Natural killer cell treated with Interleukin-12 subunit alpha and Interleukin-12 subunit beta and Interleukin-15 and Interleukin-18, amount 100 ng/mL, for 72 hours (primary cell): ENCODE measurements at places on chromosomes 1 and 21. TPM values are rescaled to one million over a fixed set of nuclear protein-coding genes. Genes with fewer than 3 reads are reported as not detected.

- no peaks in the 10 kb centered on the region for H3K4me1 ChIP-seq
- peaks cover 15% of the 10 kb centered on the region for H3K27me3 ChIP-seq
- DNase-seq, result no peak
- H3K36me3 ChIP-seq, result no peaks in the 10 kb centered on the region
- no peak overlapping the region for H3K4me3 ChIP-seq
- no peak overlapping the region for H3K27ac ChIP-seq
These were observed 8.6 kb upstream of the EDN2 start for GRCh38 chr1:41493117-41493536.

Gene TMPRSS3
- total RNA-seq, result 0.19 TPM

DNA sequence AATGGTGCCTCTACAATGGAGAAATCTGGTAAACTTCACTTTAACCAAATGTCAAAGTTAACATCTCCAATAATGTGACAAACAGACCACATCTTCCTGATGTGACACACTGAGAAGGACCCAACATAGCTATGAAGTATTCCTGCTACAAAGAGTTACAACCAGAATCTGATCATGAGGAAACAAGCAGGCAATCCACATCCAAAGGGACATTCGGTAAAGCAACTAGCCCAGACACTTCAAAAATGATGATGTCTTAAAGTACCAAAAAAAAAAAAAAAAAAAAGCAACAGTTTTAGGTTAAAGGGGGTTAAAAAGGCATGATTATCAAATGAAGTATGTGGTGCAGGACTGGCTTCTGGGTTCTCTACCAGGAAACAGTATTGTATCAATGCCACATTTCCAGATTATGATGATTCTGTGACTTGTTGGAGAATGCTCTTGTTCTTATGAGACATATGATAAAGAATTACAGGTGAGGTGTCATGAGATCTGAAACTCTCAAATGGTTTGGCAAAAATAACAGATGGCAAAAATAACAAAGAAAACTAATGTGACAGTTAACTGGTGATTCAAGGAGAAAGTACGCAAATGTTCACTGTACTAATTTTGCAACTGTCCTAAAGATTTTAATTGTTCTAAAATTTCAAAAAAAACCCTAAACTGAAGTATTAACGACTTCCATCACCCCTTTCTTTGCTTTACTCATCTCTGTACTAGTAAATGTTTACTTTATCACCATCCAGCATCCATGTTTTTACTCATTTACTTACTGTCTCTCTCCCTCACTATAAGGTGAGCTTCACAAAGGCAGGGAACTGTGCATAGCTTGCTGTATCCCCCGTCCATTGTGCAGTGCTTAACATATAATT lies 2.8 kb downstream of the CD58 start:
- DNase-seq, result no peak
- H3K4me1 ChIP-seq, result peaks cover 66% of the 10 kb centered on the region
- peaks cover 32% of the 10 kb centered on the region for H3K36me3 ChIP-seq
- H3K27ac ChIP-seq, result peak overlapping the region; percentile 86

Gene FAM177B
- not detected for total RNA-seq

DNA sequence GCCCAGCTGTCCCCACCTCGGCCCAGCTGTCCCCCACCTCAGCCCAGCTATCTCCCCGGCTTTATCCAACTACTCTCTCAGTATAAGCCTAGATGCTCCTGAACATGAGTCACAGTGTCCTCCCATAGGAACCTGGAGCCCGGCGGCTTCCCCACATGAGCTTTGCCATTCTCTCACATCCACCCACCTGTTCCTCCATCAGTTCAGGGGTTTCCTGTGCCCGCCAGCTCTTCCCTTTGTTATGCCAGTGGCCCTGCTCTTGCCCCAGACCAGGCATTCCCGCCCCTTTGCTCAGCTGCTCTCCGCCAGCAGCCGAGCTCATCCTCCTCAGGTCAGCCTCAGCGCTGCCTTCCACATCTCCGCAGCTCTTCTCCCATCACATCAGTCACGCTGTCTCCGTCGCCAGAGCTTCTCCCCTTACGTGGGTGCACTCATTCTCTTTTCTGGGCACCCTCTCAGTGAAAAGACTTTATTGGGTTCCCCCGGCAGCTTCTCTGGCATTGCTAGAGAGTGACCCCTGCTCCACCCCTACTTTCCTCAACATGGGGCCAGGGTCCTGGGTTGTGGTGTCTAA lies 89.5 kb upstream of the CSF3R start:
- H3K27me3 ChIP-seq, result peaks cover 17% of the 10 kb centered on the region
- no peak overlapping the region for H3K4me3 ChIP-seq
- H3K4me1 ChIP-seq, result no peaks in the 10 kb centered on the region
- H3K27ac ChIP-seq, result no peak overlapping the region
- no peak for DNase-seq

DNA sequence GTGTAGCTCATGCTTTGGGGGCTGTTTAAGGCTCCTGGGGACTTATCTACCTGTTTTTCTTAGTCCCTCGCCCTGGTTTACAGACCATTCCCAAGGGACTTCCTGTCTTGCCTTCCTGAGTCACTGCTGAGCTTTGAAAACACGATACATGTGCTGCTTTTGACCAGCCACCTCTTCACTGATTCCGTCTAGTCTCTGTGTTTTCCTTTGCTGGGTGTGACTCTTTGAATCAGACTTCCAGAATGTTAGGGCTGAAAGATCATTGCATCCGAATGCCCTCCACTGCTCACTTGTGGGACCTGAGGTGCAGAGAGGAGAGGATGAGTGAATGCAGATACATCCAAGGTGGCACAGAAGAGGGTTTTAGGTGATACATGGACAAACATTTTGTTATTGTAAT lies 35.4 kb upstream of the CITED4 start:
- no peak overlapping the region for H3K4me3 ChIP-seq
- no peak for DNase-seq
- no peak overlapping the region for H3K27ac ChIP-seq
- peaks cover 15% of the 10 kb centered on the region for H3K36me3 ChIP-seq
- H3K4me1 ChIP-seq, result peaks cover 10% of the 10 kb centered on the region
- peaks cover 4% of the 10 kb centered on the region for H3K27me3 ChIP-seq

Gene OR6K3
- not detected for total RNA-seq

Gene CATSPER4
- not detected for total RNA-seq

DNA sequence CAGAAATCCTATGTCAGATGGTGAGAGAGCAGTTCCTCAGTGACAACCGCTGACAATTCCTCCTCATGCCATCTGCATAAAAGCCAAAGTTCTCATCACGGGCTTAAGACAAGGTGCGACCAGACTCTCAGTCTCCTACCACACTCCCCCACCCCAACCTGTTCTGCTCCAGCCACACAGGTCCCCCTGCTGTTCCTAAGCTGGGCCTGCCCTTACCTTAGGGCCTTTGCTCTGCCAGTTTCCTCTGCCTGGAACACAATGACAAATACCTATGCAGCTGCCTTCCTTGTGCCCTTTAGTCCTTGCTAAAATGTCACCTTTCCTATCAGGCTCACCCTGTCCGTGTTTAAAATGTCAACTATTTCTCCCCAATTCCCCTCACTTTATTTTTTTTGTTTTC lies 382.2 kb downstream of the NTNG1 start:
- no peak overlapping the region for H3K27ac ChIP-seq
- peaks cover 19% of the 10 kb centered on the region for H3K27me3 ChIP-seq
- peaks cover 8% of the 10 kb centered on the region for H3K4me1 ChIP-seq
- no peaks in the 10 kb centered on the region for H3K36me3 ChIP-seq

GRCh38 chr1:173852105-173852504 lies 15.7 kb downstream of the GAS5 start:
- peaks cover 14% of the 10 kb centered on the region for H3K36me3 ChIP-seq
- peaks cover 2% of the 10 kb centered on the region for H3K4me1 ChIP-seq
- no peak overlapping the region for H3K27ac ChIP-seq
- no peak overlapping the region for H3K4me3 ChIP-seq
- no peak for DNase-seq

Gene ADSS2
- total RNA-seq, result 51.0 TPM

- H3K4me3 ChIP-seq, result peak overlapping the region; percentile 74
- no peaks in the 10 kb centered on the region for H3K36me3 ChIP-seq
- H3K27ac ChIP-seq, result no peak overlapping the region
- peaks cover 10% of the 10 kb centered on the region for H3K4me1 ChIP-seq
These were observed 12.7 kb upstream of the HMGCL start for GRCh38 chr1:23837908-23838307.
